ENCODE measurements at places on chromosomes 11 and 22.
A peak's percentile ranks its signal among the peaks of the same experiment; 100 is the strongest.

DNA sequence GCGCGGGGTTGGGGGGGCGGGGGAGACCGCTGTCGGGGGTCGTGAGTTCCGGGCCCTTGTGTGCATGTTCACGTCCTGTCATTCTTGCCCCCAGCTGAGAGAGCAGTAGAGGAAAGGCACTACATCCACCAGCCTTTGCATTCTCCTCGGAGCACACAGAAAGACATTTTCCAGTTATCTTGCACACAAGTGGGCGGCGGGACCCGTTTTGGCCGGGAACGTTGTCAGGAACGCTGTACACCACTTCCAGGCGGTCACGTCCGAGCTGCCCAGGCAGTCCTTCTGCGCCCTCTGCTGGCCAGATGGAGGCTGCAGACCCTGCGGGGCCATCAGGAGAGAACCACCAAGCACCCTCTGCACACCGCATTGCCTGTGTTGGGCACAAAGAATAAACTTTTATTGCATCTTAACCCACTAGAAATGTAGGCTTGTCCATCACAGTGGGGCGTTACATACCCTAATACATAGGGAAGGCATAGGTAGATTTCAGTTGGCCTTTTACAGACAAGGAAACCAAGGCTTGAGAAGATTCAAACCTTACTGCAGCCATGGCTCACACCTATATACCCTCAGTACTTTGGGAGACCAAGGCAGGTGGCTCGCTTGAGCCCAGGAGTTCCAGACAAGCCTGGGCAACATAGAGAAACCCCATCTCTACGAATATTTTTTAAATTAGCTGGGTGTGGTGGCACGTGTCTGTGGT, 2.8 kb upstream of the CDKN1C start:
- peak; percentile 83 for DNase-seq

DNA sequence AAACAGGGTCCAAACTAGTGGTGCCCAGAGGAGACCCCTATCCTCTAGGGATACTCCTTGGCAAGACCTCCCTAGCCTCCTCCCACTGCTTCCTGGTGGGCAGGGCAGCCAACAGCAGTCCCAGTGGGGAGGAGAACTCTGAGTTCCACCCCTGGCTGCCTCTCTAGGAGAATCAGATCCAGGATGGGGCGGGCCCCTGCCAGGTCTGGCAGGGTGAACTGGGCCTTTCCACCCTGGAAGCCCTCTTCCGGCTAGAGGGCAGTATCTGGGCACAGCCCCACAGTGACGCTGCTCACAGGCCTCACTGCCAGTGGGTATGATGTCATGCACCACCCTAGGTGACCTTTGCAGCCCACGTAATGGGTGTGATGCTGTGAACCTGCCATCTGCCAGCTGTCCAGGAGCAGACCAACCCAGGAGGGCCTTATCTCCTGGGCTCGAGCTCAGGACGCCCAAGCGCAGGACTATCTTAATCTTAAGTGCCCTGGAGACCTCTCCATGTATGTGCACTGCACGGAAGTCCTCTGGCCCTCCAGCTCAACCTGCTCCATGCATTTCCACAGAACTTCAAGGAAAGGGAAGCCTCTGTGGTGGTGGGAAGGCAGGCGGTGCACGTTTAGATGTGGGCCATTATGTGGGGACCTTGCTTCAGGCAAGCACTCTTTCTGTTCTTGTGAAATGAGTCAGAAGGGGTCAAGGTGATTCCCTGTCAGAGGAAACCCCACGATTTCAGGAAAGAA, 31.8 kb upstream of the FCHSD2 start:
- no peak for DNase-seq

- no peak for DNase-seq
Observed at GRCh38 chr11:69911310-69912160, 92.3 kb upstream of the FGF3 start.

DNA sequence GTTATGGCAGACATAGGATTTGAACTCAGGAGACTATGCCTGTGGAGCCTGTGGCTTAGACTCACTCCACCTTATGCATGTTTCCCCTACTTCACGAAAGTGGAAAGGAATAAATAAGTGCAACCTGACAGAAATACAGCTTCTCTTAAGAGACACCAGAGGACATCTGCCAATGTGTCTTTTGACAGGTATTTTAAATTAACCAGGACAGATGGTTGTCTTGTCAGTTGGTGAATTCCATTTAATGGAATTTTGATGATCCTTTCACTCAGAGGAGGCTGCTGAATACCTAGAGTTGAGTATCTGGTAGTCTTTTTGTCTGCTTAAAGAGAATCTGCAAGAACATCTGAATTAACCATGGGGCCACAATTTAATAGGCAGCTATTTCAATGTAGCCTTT, 46.1 kb downstream of the NELL1 start:
- no peak for DNase-seq

DNA sequence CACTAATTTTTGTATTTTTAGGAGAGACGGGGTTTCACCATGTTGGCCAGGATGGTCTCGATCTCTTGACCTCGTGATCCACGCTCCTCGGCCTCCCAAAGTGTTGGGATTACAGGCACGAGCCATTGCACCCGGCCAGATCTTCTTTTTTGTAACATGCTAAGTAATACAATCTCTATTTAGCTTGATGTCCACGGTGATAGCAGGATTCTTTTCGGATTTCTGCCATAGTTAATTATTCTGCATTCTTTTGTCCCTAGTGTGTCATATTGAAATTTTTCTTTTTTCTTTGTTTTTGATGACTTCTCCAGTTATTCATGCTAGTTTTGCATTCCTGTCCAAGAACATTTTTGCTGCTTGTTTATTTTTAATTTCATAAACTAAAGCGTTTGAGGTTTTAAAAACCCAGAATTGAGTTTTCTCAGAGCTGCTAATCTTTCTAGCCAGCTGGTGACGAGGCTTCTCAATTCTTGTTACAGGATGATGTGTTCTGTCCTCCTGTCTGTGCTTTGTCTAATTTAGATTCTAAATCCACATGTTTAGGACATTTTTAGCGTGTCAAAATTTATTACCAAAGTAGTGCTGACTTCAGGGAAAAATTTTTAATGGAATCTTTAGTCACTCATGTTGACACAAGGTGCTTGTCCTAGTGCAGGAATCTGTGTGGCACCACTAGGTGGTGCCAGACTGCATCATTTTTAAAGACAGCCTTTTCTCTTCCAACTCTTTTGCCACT, 21.8 kb downstream of the NF2 start:
- peak; percentile 42 for DNase-seq

DNA sequence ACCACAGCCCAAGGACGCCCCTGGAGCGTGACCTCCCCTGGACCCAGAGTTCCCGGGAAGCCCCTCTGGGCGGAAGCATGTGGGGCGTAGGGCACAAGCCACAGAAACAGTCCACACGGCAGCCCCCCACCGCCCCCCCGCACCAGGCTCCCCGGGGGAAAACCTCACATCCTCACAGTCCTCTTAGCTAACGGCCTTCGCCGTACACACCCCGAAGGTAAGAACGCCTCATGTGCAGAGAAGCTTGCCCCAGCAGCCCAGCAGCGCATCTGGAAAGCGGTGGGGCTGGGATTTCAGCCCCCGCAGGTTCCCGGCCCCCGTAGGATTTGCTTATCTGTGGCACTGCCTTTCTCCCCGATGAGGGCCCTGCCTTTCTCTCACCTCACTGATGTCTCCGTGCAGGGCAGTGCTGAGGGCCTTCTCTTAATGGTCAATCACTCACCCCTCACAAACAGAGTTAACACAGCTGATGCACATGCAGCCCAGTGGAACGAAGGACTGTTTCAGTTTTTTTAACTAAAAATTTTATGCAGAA, 309.2 kb downstream of the BRD1 start:
- DNase-seq: no peak

- no peak for DNase-seq
Observed at GRCh38 chr11:116712428-116712827, 60.4 kb downstream of the BUD13 start.

- no peak for DNase-seq
Observed at GRCh38 chr11:87878373-87878825, 296.8 kb downstream of the RAB38 start.

DNA sequence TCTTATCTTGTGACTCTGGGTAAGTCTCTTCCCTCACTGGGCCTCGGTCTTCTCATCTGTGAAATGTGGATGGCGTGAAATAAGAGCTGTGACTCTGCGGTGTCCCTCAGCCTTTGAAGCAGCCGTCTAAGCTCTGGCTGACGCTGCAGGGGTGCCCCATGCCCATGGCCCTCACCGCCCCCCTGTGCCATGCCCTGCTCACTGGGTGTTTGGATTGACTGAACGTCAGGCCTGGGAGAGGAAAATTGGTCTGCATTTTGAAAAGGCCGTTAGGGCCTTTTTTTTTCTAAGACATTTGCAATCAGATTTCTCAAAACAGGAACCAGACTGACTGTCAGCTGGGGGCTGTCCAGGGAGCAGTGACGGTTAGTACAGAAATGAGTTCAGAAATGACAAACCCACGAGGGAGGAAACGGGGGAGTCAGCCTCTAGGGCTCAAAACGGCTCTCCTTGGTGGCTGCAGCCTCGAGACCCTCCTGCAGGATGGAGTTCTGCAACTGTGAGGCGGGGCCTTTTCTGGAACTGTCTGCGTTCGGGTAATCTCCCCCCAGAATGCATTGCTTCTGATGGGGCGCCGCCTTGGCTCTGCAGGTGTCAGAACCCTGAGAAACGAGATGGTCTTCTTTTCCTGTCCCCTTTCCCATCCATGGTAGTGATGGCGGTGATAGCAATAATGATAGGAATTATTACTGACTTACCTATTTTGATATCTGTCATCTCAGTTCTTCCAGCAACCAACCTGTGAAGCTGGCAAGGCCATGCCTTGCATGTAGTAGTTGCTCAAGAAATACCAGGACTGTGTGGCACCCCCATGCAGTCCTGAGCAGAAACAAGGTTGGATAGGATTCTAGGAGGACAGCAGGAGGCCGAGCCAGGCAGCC, 2.0 kb downstream of the GRK2 start:
- DNase-seq: no peak

- peak; percentile 49 for DNase-seq
Observed at GRCh38 chr11:94741022-94741679, 27.0 kb upstream of the AMOTL1 start.

DNA sequence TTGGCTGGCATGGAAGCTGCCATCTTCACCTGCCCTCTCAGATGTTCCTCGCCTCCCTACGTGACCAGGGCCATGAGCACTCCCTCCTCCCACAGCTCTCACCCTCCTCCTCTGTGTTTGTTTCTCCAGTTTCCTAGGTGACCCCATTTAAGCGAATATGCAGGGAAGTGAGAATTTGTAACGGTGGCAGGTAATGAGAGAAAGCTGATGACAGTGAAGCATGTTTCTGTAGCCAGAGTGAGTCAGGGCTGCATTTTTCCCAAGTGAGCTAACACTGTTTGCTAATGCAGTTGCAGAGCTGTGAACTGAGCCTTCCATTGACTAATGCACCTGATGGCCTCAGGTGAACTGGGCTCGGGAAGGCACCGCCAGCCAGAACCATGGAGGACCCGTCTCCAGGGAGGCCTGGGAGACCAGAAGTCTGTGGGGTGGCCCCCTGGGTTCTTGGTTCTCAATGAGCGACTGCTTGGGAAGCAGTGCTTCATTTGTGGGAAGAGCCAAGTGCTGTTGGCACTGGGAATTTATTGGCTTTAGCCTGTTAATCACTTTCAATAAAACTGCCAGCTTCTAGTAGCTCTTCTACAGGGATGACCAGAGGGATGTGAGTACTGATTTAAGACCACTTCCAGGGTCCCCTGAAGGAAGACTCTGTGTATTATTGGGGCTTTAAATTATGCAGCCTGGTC, 64.5 kb downstream of the BARX2 start:
- DNase-seq: no peak

- DNase-seq: no peak
Observed at GRCh38 chr22:50276143-50276542, 6.0 kb upstream of the MAPK11 start.

DNA sequence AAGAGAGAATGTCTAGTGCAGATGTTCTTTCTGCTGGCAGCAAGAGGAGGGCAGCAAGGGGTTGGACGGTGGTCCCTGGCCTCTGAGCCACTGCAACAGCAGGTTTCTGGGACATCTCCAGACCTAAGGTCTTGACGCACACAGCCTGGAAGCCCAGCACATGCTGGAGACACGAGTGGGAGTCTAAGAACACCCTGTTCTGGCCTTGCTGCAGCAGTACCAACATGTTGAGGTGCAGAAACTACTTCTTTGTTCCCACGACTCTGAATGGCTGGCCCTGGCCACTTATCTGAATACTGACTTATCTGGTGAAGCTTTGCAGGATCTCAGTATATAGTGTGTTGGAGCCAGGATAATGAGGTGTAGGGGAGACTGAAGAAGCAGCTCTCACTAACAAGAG, 6.8 kb downstream of the MICAL2 start:
- DNase-seq: no peak

DNA sequence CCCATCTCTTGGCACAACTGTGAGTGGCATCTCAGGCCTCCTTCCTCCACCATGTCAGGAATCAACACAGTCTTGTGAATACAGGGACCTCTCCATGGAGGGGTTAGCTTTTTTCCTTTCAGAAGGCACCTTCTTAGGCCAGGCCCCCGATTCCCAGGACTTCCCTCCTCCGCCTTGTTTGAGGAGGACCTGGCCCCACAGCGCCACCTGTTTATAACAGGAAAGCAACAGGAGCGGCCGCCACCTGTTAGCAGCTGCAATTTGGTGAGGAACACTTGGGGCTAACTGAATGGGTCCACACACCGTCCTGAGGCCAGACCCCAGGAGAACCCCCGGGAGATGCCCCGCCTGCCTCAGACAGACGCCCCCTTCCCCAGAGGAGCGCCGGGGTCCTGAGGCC, 3.8 kb upstream of the PKP3 start:
- DNase-seq: no peak

GRCh38 chr11:19267567-19267966, 26.8 kb upstream of the E2F8 start:
- DNase-seq: no peak

DNA sequence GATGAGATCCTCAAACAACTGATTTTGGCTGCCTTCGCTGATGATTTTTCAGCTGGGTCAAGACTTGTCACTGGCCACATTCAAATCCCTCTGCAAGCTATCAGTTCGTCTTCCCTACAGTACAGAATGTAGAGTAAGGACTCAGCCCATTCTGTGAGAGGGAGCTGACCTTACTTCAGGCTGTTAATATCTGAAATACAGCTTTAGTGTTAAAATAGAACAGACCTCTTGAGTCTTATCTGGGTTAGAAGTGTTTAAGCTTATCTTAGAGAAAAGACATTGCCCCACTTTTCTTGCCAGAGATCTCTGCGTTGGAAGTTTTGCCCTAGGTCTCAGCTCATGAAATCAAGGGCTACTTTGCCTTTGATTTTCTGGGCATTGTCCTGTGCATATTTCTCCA, 383.4 kb upstream of the LARGE1 start:
- DNase-seq: no peak

- DNase-seq: no peak
Observed at GRCh38 chr11:723120-723883, 17.3 kb downstream of the EPS8L2 start.

DNA sequence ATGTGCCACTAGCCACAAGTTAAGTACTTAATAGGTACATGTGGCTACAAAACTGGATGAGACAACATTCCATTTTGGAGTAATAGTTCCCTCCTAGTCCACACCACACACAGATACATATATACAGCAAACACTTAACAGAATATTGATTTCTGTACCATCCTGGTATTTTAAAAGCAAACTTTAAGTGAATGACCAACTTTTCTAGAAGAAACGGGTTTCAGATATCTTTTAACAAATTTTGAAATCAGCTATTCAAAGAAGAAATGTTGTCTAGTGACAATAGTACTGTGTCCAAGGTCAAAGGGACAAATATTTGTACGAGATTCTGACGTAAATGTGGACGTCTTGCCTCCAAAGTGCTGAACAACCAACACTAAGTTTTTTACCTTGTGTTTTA, 12.3 kb upstream of the CARD16 start:
- DNase-seq: no peak
